ENCODE measurements at places on chromosomes 3 and 15.
A peak's percentile ranks its signal among the peaks of the same experiment; 100 is the strongest.

DNA sequence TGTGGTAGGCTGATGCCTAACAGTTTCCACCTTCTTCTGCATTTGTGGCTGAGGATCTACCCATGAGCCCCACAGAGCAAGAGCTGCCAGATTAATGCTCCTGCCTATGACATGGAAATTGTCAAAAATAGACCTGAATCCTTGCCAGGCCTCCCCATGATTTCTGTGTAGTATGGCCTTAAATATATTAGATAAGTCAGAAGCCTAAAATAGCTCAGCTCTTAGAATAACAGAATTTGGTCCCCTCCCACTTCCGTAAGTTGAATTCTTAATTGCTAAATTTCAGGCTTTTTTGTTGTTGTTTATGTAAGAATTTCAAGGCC, 129.0 kb downstream of the SERPINI1 start:
- no peak for DNase-seq

GRCh38 chr3:125410922-125411321, 35.8 kb upstream of the ZNF148 start:
- DNase-seq, result no peak

GRCh38 chr15:91270747-91271146, 170.7 kb downstream of the SV2B start:
- DNase-seq, result no peak

- DNase-seq, result no peak
Measured at GRCh38 chr15:73981761-73982221, 10.3 kb downstream of the STOML1 start.

- no peak for DNase-seq
Measured at GRCh38 chr3:18008706-18009368, 266.4 kb upstream of the TBC1D5 start.

GRCh38 chr15:65377105-65377975, 462 bp downstream of the IGDCC3 start:
- DNase-seq, result no peak

- DNase-seq, result no peak
Measured at GRCh38 chr15:26889298-26889898, 22.5 kb downstream of the GABRA5 start.

DNA sequence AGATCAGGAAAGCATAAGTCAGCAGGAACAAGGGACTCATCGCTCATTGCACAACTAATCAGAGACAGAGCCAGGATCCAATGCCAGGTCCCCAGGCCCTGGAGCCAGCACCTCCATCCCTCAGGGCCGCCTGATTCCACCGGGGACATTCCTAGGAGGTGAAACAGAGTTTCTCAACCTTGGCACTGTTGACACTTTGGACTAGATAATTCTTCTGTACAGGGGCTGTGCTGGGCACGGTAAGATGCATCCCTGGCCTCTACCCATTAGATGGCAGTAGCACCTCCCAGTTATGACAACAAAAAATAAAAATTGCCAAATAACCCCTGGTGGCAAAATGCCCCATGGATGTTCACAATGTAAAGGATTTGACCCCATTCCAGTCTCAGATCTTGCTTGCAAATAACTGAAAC, 127.7 kb downstream of the MTHFS start:
- DNase-seq, result no peak

- no peak for DNase-seq
Measured at GRCh38 chr15:39135989-39136388, 444.9 kb upstream of the THBS1 start.

DNA sequence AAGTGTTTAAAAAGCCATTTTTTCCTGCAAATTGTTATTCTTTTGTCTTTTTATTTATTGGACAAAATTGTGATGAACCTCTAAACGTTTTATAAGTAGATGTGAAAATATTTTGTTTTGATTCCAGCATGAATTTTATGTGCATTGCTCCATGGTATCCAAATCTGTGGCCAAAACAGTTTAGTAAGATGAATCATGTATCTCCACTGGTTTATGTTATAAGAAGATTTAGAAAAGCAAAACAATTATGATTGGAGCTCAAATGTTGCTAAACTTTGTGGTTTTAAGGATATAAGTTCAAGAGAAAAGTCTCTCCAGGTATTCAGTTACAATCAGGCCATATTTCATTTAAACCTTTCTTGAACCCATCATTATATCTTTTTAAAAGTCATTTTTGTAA, 80.9 kb downstream of the NECTIN3 start:
- no peak for DNase-seq

- no peak for DNase-seq
Measured at GRCh38 chr3:64918989-64919388, 231.2 kb upstream of the ADAMTS9 start.

- DNase-seq, result no peak
Measured at GRCh38 chr3:12601072-12601471, 44.2 kb downstream of the MKRN2 start.

GRCh38 chr3:33717616-33717865, 513 bp downstream of the CLASP2 start:
- DNase-seq, result no peak

DNA sequence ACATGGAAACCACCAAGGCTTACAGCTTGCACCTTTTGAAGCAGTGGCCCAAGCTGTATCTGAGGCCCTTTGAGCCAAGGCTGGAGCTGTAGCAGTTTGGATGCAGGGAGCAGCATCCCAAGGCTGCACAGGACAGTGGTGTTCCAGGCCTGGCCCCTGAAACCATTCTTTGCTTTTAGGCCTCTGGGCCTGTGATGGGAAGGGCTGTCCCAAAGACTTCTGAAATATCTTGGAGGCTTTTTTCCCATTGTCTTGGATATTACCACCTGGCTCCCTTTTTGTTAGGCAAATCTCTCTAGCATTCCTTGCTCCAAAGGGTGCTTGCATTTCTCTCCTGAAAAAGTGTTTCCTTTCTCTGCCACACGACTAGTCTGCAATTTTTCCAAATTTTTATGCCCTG, 302.8 kb upstream of the MDFIC2 start:
- DNase-seq, result no peak

DNA sequence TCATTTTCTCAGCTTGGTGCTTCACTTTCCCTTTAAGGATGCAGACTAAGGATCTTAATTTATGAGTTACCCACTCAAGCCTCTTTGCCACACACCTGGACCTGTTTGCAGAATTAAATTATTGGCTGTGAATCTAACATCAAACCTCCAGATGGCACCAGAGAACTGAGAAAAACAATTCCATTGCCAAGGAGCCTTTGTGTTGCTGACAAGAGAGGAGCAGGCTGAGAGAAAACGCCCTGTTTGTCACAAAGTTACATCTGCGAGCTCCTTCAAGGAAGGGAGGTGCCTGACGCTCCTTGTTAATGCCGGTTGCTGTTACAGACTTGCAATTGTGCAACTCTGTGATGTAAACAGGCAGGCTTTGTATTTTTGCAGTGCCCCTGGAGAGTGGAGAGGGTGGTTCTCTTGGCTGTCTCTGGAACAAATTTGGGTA, 36.3 kb upstream of the TMC3 start:
- peak; percentile 55 for DNase-seq

DNA sequence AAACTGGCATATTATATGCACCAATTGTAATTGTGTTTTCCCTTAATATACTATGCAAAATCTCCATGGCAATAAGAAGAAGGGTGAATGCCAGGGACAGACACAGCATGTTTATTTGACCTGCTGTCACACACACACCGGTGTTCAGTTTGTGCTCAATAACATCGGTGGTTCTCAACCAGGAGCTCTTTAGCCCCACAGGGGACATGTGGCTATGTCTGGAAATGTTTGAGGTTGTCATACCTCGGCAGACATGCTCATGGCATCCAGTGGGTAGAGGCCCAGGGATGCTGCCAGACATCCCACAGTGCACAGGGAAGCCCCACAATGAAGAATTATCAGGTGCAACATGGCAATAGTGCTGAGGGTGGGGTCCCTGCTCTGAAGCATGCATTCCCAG, 38.2 kb downstream of the GLB1 start:
- DNase-seq, result no peak

GRCh38 chr3:197298945-197299854, 788 bp upstream of the DLG1 start:
- DNase-seq, result no peak

- no peak for DNase-seq
Measured at GRCh38 chr15:67307156-67307555, 52.6 kb downstream of the IQCH start.

DNA sequence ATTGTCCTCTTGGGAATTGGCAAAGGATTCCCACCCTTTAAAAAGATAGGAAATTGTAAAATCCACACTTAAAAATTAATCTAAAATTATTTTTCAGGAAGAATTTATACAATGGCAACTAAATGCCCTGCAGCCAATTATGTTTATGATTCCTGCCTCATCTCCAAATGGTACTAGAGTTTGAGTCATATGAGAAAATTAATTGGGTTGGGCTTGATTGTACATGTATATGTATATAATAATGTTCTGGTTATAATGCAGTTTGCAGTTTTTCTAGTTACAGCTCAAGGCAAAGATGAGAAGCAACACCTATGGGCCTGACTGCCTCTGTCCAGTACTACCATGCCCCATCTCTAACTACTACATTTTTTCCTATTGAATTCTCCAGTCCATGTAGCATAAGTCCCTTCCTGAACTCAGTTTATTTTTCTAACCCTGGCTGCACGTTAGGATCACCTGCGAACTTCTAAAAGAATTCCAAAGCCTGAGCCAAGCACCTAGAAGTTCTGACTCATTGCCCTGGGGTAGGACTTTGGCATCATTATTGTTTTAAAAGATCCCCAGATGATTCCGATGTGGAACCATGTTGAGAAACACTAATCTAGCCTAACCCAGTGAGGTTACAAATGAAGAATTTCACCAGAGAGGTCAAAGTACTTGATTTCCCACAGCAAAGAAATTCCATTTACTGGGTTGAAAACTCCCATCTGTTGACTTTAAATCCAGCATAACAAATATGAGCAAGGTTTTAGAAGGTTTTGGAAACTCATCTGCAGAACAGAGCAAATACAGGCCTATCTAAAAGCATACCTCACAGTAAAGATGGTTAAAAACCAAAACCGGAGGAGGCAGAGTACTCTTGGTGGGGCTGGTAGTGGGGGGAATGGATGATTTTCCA, 19.4 kb downstream of the TGFBR2 start:
- DNase-seq, result no peak

- no peak for DNase-seq
Measured at GRCh38 chr3:124761935-124762660, 31.8 kb downstream of the UMPS start.

DNA sequence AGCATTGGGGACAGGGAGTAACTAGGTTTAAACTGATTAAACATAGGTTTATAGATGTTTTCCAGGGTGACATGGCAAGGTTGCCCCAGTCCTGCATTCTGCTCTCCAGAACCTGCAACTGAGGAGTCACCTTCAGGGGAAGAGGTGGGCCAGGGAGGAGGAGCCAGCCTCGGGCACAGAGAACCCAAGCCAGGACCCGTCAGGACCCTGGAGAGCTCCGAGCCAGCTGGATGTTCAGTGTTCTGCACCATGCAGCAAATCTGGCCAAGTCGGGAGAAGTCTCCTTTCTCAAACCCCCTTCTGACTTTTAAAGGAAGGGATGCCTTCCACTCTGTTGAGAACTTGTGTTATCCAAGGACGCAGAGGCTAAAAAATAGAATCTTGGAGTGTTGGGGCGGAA, 62.1 kb upstream of the SLC6A11 start:
- no peak for DNase-seq

GRCh38 chr3:14861446-14862302, 42.9 kb downstream of the FGD5 start:
- no peak for DNase-seq

DNA sequence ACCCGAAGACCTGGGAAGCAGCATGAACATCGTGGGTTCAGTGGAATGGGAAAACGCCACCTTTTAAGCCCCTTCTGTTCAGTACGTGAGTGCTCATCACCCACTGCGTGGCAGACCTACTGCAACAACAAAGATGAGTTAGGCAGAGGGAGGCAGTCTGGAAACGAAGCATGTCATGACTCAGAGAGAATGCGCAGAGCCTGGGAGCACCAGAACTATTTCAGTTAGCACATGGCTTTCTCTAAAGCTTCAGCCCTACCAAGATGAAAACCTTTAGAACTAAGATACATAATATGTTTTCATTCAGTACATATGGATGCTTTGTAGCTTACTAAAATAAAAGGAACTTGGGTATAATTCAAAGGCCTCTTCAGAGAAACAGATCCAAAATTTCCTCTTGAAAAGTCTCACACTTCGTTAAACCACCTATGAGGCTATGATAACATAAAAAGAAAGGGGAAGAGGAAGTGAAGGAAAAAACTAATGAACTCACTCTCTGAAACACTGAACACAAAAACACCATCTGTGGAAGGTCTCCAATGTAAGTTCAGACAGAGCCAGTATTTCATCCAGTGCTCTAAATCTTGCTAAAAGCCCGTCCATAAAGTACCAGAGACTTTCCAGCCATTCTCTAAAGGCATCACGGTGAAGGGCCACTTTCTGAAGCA, 140.1 kb downstream of the OCA2 start:
- DNase-seq, result no peak

DNA sequence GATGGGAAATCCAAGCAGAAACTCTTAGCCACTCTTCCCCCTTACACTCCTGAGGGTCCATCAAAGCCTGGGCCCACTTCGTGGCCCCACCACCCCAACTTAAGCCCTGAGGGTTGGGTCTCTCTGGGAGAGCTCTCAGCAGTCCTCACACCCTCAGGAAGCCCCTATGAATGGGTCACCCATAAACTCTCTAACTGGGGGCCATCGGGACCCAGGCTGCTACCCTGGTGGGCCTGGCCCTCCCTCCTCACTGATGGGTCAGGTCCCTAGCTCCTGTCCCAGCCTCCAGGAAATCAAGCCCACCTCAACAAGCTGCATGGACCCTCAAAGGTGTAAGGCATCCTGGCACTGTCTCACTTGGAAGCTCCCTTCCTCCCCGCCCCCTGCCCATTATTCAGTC, 19.4 kb downstream of the SH2D7 start:
- DNase-seq, result no peak

GRCh38 chr3:118782755-118783202, 251.9 kb downstream of the IGSF11 start:
- DNase-seq, result no peak

GRCh38 chr3:11604139-11604892, 39.4 kb downstream of the VGLL4 start:
- no peak for DNase-seq

GRCh38 chr3:41053220-41053619, 146.1 kb upstream of the CTNNB1 start:
- DNase-seq, result no peak

- DNase-seq, result no peak
Measured at GRCh38 chr15:33908406-33908805, 59.9 kb upstream of the CHRM5 start.

DNA sequence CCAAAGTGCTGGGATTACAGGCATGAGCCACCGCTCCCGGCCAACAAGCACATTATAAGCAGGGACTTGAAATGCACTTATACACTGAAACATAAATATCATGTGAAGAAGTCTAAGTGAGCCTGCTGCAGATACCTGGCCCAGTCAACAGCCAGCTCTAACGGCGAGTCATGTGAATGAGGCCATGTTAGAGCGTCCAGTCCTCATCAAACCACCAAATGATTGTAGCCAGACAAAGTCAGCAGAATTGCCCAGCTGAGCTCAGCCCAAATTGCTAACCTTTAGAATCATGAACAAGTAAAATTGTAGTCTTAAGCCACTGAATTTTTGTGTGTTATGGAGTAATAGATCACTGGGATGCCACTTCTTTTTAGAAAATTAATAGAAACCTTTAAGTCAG, 37.8 kb upstream of the UACA start:
- DNase-seq, result no peak

Measured in NCI-H187 treated with DMSO at 0.1 percent for 48 hours (cell line).